SHP77 (cell line): ENCODE measurements at places on chromosomes 3 and 15.

DNA sequence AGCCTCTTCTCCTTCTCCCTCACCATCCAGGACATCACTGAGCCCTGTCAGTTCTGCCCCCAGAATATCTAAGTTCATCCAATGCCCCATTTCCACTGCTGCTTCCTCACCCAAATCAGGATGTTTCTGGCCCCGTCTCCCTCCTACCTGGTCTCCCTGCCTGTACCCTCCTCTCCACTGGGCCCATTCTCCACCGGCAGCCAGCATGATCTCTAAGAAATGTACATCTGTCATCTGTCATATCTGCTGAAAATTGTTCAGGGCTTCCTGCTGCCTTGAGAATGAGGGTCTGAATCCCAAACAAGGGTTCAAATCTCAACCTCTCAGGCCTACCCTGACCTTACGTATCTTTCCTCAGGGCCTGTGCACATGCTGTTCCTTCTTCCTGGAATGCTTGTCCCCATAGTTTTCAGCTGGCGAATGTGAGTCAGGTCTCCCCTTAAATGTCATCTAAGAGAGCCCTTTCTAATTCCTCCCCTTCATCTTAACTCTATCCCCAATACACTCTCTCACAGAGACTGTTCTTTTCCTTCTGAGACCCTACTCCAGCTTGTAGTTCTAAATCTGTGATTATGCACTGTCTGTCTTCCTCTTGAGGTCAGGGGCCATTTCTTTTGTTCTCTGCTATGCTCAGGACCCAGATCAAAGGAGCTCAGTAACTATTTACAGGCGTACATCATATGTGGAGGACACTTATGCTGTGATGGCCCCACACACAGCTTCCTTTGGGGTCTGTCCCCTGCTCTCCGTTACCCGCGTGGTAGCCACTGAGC, 40.8 kb downstream of the SMAD3 start:
- no peak for DNase-seq

DNA sequence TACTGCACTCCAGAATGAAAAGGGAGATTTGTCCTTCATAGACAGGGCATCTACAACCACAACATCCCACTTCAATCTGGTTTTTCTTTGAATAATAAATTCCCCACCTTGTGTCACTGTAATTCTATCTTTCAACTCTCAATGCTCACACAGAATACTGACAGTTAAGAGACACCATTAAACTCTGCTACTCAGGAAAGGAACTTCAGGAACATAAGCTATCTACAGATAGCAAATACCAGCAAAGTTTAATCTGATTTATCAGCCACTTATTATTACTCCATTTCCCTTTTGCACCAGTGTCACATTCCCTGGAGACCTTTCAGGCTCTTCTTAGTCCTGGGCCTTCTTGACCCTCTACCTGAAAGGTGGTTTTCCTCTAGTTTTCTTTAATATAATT, 152.0 kb upstream of the LPP start:
- no peak for DNase-seq

DNA sequence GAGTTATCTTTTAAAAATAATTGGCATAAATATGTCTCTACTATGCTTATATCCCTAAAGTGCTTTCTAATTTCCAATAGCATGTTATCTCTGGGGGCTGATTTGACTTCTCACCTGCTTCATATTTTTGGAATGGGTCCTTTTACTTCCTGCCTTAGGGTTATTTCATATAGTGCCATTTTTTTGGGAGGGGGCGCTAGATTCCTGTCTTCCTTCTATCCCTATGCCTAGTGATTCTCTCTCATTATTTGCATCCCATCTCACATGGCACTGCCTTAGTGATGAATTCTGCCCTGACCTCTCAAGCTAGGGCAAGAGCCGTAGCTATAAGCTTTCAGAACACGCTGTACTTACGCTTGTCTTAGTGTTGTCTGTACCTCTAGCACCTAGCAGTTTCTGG, 150.3 kb upstream of the SLITRK3 start:
- no peak for DNase-seq

DNA sequence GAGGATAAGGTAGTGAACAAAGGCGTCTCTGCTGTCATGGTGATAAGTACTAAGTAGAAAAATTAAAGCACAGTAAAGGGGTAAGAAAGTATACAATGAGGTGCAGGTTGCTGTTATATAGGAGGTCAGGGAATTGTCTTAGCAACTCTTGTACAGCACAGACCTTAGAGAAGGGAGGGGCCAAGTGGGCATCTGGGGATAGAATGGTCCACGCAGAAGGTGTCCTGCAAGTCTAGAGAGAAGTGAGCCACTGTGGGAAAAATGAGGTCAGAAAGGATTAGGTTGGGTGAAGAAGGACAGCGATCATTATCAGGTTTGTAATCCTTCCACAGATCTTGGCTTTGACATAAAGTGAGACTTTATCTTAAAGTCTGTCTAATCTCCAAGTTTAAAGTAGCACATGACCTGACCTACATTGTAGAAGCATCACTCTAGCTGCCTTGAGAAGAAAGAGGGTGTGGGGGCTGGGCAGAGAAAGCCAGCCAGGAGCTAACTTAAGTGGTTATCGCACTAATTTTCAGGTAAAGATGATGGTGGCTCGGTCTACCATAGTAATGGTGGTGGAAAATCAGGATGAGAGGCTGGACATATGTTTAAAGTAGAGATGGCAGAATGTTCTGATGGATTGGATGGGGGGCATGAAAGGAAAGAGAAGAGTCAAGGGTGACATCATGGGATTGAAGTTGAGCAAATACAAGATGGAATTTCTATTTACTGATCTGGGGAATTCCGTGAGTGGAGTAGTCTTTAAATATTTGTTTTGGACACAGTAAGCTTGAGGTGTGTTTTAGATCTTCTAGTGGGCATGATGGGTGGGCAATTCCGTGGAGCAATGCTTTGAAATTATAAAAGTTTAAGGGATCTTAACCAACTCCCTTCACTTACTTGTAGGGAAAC, 919.2 kb downstream of the ROBO1 start:
- DNase-seq = peak; percentile 65

- no peak for DNase-seq
Observed at GRCh38 chr15:29270976-29271375, 1.4 kb upstream of the NSMCE3 start.

- DNase-seq = no peak
Observed at GRCh38 chr3:70580021-70580420, 267.6 kb upstream of the MDFIC2 start.

DNA sequence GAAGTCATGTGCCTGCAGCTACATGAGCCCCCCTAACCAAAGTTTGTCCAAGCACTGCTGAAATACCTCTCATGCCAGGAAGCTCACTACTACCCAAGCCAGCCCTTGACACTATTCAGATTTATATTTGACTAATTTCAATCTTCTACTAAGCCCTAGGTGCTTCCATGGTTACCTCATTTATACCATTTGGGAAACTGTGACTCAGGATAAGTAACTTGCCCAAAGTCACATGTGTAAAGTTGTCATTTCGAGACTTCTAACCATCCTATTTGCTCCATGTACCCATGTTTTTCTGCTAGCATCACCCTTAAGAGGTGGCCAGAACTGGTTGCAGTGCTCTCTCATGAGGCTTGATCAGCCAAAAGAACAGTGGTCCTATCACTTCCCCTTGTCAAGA, 20.7 kb upstream of the TIMP4 start:
- DNase-seq = no peak

- no peak for DNase-seq
Observed at GRCh38 chr3:57268416-57268815, 24.1 kb downstream of the ASB14 start.

- no peak for DNase-seq
Observed at GRCh38 chr15:77126529-77127326, 55.8 kb upstream of the TSPAN3 start.

DNA sequence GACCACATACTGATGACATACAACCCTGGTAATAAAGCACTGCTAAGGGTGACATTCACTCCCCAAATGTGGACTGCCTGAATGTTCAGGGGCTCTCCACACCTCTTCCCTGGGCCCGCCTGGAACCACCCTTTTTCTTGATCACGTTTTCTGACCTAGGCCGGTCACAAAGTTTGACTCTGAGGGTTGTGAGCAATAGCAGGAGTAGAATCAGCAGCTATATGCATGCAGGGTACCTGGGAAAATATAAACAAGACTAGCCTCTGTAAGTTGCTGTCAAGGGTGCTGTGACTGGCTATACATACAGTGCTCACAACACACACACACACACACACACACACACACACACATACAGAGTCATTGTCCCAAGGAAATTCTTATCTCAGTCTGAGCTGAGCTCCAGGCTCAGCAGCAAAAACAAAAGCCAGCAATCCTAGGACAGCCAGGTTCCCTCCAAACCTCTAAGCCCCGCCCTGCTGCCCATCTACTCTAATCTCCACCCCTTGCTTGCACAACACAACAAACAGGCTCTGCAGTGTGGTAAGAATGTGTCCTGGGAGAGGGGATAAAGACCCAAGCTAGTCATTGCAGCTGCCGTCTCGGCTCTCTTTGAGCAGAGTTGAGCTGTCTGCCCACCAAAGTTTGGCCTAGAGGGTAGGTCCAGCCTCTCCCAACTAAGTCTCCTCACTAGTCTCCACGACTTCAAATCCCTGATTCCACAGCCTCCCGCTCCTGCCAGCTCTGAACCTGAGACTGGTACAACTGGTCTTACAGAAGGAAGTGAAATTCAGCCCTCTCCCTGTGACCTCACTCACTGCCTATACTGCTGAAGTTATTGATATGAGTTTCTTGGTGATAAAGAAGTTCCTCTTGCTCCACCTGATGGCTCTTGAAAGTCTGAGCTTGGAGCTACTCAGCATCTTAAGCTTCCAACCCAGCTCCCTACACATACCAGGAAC, 2.2 kb downstream of the BMF start:
- DNase-seq = no peak

- DNase-seq = peak; percentile 93
Observed at GRCh38 chr15:52295421-52296001, at the start of gene MYO5C. Gene MYO5C (minus strand): TSS chr15:52295804. CDS start chr15:52295636, 168 bp downstream.

- DNase-seq = peak; percentile 37
Observed at GRCh38 chr15:89664441-89665350, 9.4 kb upstream of the KIF7 start.

DNA sequence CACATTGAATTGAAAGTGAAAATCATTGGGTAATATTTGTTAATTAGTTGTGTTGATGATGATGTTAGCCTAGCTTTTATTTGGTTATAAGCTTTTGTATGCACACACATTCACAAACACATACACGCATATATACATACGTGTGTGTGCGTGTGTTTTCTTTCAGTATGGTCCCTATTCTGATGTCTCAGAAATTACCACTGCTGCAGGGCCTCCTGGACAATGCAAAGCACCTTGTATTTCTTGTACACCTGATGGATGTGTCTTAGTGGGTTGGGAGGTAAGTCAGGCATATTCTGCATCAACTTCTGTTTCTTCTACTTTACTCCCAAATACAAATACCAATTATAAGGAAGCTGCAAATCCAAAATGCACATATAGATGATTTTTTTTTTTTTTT, 102.1 kb downstream of the GHSR start:
- DNase-seq = no peak

DNA sequence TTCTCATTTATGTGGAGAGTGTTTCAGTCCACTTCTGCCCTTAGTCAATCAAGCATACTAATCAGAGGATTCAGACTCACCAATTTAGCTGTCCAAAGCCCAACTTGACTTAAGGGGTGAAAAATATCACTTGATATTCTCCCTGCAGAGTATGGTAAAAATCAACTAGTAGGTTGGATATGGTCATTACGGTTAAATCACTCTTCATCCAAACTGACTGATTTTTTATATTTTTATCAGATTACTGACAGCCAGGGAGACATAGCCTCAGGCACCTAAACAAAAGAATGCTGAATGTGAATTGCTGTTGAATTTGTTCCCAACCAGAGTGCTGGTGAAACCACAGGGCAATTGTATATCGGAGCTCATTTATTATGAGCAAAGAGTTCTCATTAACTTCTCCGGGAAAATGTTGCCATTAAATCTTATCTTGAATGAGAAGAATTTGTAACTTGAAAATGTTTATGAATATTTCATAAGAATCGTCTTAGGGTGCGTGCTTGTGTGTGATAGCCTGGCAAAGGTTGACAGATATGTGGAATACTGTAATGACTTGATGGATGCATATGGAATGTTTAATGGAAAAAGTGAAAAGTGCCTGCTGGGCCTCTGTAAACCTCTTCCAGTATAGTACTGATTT, 411.2 kb downstream of the NAALADL2 start:
- DNase-seq = no peak

GRCh38 chr3:117820658-117821299, 1111.2 kb downstream of the TUSC7 start:
- DNase-seq = no peak
